OCI-LY7 (cell line): ENCODE measurements at places on chromosomes 3 and 15. TPM values are rescaled to one million over a fixed set of nuclear protein-coding genes. Genes with fewer than 3 reads are reported as not detected.
A peak's percentile ranks its signal among the peaks of the same experiment; 100 is the strongest.

CAMK2N2 gene
- 0.28 TPM in 1 of 2 replicates, not detected in the other for total RNA-seq

DNA sequence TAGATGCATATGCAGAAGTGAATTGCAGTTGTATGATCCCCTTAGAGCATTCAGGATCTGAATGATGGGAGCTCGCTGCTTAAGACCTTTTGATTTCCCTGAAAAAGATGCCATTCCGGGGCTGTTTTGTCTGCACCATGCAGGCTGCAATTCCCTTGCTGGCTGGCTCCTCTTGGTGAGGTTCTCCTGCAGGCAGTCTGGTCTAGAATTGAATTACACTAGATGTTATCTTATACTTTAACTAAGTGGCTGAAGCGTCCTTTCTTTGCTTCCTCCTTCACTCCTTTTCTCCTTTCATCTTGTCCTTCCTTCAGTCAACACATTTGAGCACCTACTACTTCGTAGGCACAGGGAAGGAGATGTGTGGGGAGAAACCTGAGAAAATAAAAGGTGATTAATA is 18.6 kb upstream of the MYZAP start:
- no peak for DNase-seq

- no peak for DNase-seq
These were observed 112.7 kb upstream of the SLC4A7 start for GRCh38 chr3:27596921-27597320.

CLDN11 gene
- total RNA-seq: 0.33 and 0.34 TPM in 2 replicates

DNA sequence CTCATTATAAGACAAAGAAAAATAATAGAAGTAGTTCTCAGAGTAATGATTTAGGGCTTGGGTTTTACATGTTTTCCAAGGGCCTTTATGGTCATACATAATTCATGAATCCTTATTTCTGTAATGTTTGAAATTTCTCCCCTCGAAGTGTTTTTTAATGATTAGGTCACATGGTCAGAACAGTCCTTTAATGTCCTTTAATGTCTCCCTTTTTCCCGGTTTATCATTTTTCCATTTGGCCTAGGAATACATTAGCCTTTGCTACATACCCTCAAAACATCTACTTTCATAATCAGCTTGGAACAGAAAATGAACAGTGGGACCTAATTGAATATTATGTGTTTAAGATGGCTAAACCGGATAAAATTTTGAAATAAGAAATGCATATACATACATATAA is 159.9 kb upstream of the ROBO2 start:
- DNase-seq: no peak

RGMA gene
- not detected in 2 replicates for total RNA-seq

GRCh38 chr3:169667166-169668071 is 3.9 kb upstream of the MECOM start:
- DNase-seq: no peak

FBXW12 gene
- total RNA-seq: 0.37 and 0.44 TPM in 2 replicates

POLR2M gene
- 71.8 and 77.6 TPM in 2 replicates for total RNA-seq

DNA sequence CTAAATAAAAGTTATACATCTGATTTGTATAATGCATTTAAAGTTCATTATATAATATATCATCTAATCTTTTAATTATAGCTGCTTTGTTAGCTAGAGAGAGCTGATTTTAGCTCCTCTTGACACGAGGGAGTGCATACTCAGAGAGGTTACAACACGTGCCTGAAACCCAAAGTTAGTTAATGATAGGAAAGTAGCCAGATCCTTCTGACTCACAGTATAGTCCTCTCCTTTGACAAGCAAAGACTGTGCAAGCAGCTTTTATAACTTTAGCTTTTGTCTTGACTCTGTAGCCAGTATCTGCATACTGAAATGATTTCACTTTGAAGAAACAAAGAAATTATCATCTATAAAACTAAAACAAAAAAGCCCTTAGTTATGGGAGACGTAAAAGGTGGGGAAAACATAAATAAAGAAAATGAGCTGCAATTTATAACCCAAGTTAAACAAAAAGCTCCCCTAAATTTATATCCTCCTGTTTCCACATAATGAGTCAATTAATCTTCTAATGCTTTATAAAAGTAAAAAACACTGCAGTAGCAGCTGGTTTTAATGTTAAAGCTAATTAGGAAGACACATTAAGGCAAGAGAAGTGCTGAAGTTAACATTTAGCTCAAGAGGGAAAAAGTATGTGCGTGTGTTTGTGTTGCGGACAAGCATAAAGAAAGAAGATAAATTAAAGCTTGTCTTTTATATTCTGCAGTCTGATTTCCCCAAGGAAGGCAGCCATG is 13.1 kb downstream of the GABRR3 start:
- DNase-seq: no peak

IL5RA gene
- total RNA-seq: not detected in 2 replicates

GRCh38 chr3:2655229-2655701 is 454.9 kb downstream of the IL5RA start:
- no peak for DNase-seq

DNA sequence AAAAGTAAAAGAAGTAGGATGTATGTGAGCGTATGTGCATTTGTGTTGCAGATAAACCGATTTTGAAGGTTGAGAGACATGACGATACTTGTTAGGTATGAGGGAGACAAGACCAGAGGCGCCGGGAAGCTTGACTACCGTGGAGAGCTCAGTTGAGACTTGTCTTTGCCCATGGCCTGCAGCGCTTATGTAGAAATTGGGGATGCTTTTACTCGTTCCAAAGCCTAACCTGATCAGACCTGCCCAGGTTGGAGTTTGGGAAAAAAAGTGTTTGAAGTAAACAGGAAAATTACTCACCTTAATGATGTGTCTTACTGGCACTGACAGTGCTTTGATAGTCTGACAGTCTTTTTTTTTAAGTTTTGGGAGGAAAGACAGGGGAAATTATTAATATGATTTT is 202.8 kb downstream of the TP63 start:
- DNase-seq: no peak

- no peak for DNase-seq
These were observed 149.5 kb upstream of the MCTP2 start for GRCh38 chr15:94081829-94082228.

- no peak for DNase-seq
These were observed 5.0 kb downstream of the CD47 start for GRCh38 chr3:108085810-108086350.

ARL6 gene
- total RNA-seq: 5.5 and 5.9 TPM in 2 replicates

DNA sequence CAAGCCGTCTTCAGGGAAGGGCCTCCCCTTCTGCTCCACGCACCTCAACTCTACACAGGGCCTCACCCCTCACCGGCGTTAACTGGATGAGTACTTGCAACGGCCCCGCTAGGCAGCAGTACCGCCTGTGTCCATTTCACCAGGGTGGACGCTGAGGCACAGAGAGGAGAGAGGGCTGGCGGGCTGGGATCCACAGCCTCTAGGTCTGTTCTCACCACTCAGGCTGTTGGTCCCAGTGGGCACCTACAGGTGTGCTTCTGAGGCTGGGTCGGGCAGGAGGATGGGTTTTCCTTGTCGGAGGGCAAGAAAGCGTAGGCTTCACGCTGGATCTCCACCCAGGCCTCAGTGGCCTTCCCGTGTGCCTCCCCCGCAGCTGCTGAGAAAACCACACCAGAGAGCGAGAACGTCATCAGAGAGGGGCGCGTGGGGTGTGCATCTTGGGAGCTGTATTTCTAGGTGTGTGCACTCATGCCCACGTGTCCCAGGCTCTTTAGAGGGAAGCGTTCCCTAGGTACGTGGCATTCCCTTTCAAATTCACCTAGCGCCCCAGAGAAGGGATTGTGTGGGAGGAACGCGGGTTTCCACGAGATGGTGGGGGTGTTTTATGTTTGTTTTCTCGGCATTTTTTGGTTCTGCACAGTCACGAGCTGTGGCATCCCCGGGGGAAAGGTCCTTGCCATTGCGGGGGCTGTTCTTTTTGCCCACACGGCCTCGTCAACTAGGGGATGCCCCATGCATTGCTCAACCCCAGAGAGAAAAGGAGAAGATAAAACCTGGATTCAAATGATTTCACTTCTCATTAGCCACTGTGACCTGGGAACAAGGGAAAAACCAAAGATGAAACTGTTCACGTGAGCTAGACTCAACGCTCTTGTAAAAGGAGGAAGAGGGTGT is 67.7 kb downstream of the MGLL start:
- DNase-seq: no peak

GRCh38 chr3:182637350-182638110 is 155.8 kb upstream of the ATP11B start:
- no peak for DNase-seq

- DNase-seq: no peak
These were observed 43.6 kb upstream of the MGLL start for GRCh38 chr3:127865941-127866340.

GREM1 gene
- not detected in 2 replicates for total RNA-seq

DNA sequence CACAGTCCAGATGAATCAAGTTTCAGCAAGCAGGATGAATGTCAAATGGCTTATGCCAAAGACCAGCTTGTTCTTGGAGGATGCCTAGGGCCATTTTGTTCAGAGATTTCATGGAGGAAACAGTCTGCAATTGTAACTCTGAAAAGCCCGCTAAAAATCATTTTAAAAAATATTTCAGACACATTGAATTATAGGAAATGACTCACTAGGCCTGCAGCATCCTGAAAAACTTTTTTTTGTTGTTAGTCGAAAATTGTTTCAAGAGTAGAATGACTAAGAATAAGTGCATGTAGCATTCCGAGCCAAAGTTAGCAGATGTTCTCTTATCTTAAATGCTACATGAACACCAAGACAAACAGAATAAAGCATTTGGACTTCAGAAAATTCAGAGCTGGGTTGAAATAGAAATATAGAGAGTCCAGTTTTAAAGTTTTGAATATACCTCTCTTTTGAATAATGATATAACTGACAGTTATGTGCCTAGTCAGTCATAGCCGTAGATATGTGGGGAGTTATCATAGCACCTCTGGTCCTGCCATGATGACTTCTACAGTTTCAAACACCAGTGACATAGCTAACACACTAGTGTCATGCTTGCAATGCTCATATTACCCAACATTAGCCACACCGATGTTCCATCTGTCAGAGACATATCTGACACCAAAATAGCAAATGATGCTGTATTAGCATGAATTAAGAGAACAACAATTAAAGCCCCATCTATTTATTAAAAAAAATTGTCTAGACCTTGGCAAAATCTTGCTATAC is 1462.8 kb upstream of the GBE1 start:
- no peak for DNase-seq

ITIH1 gene
- not detected in 2 replicates for total RNA-seq

DNA sequence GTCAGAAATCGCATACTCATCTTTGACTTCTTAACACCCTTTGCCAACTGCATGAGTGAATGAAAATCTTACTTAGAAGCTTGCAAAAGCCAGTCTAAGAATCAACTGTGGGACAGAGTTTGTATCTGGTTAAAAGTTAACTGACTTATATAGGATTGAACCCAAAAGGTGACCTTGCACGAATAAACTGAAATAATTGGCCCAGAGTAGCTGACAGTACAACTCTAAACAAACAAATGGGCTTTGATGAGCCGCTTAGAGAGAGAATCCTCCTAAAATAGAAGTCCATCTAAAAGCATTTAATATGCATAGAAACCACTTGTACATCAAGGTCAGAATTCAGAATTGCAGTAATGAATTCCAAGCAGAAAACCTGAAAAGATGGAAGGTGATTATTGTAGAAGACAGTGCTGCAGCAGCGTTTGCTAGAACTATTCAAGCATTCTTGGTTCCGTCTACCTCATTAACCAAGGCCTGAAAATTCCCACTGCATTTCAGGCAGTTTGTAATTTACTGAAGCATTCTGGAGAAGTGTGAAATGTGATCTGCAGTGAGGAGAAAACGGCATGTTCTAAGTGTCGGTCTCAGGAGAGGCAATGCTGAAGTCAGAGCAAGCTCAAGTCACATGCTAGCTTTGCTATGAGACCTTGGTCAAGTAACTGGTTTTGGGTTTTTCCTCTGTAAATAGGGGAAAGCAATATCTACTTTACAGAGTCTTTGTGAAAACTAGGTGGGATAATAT is 103.7 kb downstream of the CADPS start:
- DNase-seq: no peak

GRCh38 chr3:426072-426471 is 229.5 kb downstream of the CHL1 start:
- no peak for DNase-seq

- DNase-seq: no peak
These were observed 166.8 kb upstream of the TGFBR2 start for GRCh38 chr3:30439451-30440053.

- DNase-seq: peak; percentile 16
These were observed 13.3 kb downstream of the ZNF280D start for GRCh38 chr15:56719774-56720555.

DNA sequence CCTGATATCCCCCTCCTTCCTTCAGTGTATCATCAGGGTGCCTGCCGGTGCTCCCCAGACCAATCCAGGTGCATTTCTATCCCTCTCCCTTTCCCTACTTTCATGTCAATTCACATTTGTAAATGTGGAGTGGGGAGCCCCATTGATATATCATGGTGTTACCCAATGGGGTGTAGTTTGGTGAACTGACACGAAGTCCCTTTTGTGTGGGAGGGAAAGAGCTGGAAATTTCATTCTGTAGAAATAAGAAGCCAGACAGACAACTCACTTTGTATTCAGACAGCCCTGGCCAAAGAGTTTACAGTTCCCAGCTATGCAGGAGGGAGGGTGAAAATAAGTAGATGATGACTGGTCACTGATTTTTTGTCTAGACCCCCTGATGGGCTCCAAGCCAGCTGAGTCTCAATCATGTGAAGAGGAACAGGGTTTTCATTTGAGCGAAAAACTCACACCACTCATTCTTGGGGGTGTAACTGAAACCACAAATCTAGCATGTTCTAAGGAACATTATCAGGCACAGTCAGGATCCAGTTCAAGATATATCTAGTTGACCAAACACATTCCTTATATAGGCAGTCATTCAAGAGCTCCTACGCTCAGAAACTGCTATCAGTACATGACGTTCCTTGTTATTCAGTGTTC is 58.9 kb downstream of the LMCD1 start:
- DNase-seq: no peak

DNA sequence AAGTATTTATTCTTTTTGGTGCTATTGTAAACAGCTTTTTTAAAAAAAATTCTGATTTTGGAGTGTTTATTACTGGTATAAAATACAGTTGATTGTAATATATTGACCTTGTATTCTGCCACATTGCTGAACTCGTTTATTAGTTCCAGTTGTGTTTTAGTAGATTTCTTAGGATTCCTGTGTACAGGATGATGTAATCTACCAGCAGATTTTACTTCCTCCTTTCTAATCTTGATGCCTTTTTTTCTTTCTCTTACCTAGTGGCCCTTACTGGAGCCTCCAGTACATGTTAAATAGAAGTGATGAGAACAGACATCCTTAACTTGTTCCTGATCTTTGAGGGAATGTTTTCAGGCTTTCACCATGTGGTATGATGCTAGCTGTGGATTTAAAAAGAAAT is 70.4 kb upstream of the KY start:
- no peak for DNase-seq

DNA sequence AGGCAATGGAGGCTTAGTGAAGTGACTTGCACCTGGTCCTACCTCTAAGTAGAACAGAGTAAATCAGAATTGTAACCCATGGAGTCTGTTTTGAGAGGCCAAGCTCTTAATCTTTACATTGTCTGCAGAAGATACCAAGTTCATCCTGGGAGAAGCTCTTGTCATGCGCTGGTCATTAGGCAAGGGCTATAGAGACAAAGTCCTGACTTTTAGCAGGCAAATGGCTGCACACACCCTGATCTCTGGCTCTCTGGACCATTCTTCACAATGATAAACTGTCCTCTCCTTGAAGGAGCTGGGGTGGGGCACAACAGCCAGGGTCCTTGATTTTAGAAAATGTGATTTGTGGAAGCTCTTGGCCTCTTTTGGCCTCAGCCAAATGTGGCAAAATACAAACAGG is 65.4 kb downstream of the MCTP2 start:
- DNase-seq: no peak

EFCC1 gene
- not detected in 2 replicates for total RNA-seq
